Skeletal muscle cell (primary cell): ENCODE measurements at places on chromosomes 16 and 17.
A peak's percentile ranks its signal among the peaks of the same experiment; 100 is the strongest.

GRCh38 chr16:25256695-25257469 lies 763 bp downstream of the ZKSCAN2 start:
- DNase-seq = no peak

GRCh38 chr17:75371981-75372380 lies 33.5 kb downstream of the GRB2 start:
- no peak for DNase-seq

- no peak for DNase-seq
These were observed 18.9 kb upstream of the CBFA2T3 start for GRCh38 chr16:88995746-88996535.

- DNase-seq = no peak
These were observed 765.5 kb upstream of the EEF2KMT start for GRCh38 chr16:5863071-5863606.

GRCh38 chr17:51608251-51608933 lies 348.0 kb downstream of the UTP18 start:
- DNase-seq = no peak

GRCh38 chr16:31709181-31709580 lies 164.4 kb upstream of the ZNF267 start:
- no peak for DNase-seq

- no peak for DNase-seq
These were observed 703.8 kb upstream of the KIF2B start for GRCh38 chr17:53118948-53119347.

GRCh38 chr17:83154311-83155127 lies 75.1 kb downstream of the METRNL start:
- no peak for DNase-seq

GRCh38 chr16:62283-62967 lies 8.8 kb downstream of the SNRNP25 start:
- no peak for DNase-seq

GRCh38 chr16:86396901-86397311 lies 113.4 kb upstream of the FOXF1 start:
- DNase-seq = peak; percentile 72

- no peak for DNase-seq
These were observed 21.6 kb downstream of the IGF2BP1 start for GRCh38 chr17:49018748-49019147.

- DNase-seq = no peak
These were observed 211.3 kb downstream of the CA10 start for GRCh38 chr17:51947160-51947735.

DNA sequence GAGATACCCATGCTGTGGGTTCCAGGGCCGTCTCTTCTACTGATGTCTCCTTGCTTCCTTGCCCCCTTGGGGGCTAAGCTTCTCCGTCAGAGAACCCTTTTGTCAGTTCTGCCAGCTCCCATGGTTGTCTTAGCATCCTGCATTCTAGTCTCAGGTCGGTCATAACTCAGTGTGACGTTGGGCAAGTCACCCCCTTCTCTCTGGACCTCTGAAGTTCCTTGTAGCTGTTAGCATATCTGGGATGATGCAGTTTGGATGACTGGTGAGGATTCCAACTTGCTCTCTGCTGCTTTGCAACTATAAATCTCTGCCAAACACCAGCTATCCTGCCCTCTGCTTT lies 8.9 kb upstream of the MYL4 start:
- DNase-seq = no peak

DNA sequence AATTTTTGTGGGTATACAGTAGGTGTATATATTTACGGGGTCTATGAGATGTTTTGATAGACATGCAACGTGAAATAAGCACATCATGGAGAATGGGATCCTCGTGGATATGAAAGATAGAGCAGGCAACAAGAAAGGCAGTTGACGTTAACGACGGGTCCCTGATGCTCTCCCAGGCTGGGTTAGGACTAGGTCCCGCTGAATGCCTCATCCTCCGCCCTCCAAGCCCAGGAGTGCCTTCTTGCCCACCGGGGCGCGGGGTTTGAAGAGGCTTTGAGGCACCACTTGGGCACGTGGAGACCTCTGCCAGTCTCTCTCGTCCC lies 9.5 kb upstream of the ZFP90 start:
- DNase-seq = no peak

DNA sequence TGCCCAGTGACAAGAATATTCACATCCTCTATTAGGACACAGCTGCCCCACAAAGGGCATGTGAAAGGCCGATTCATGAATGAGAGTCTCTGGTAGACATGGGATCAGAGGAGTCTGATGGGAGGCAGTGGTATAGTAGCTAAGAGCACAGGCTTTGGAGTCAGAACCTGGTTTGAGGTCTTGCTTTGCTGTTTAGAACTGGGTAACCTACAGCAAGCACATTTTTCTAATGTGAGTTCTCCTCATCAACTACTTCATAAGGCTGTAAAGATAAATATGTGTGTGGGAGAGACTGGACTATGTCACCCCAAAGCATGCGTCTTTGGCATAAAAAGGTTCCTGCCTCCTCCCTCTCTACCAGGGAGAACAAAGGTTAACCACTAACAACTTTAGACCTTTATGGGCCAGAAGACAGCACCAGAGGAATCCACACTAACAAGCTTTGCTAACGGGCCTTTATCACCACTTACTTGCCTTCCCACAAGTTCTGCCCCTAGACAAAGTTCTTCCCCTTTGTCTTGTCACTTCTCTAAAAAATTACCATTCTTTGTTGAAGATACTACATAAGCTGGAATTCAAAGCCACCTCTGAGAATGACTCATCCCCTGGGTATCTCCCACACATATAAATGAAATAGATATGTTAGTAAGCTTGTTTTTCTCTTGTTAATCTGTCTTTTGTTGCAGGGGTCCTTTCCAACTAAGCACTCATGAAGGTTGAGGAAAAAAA lies 21.1 kb downstream of the CDR2 start:
- peak; percentile 60 for DNase-seq

DNA sequence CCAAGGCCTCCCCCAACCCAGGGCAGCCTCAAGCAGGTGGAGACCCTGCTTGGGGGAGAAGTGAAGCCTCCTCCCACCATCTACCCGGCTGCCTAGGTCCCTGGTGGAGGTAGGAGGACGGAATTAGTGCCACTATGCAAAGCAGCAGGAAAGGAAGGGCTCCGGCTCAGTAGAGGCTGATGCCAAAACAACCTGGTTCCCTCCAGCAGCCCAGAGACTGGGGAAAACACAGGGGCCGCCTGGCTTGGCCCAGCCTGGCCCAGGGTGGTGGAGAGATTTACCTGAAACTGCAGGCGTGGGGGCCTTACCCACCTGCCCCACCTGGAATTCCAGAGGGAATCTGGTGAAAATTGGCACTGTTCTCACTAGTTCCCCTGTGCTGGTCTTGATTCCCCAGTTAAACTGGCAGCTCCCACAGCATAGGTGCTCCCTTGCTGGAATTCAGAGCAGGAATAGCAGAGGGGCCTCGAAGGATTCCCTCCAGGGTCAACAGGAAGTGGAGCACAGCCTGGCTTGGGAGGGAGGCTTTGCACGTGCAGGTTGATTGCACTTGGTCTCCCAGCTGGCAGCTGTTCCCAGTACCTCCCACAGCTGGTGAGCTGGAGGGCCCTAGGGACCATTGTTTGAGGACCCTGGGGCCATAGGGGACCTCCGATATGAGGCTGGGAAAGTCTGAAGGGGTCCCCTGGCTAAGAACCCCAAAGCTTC lies 4.5 kb downstream of the CD79B start:
- no peak for DNase-seq

DNA sequence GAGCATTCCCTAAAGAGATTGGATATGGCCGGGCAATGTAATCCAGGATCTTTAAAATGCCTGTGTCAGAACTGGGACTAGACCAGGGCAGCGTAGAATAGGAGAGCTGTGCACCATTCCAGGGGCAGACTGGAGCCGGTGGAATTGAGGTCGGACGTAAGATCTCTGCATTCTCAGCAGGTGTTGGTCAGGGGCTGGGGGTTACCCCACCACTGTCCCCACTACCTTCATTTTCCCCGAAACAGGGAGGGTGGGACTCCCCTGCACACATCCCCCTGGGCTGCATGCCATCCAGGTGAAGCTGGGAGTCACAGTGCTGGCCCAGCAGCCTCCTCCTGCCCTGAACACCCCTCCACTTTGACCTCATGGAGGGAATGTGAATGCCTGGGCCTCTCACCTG lies 17.8 kb downstream of the OSBPL7 start:
- no peak for DNase-seq

DNA sequence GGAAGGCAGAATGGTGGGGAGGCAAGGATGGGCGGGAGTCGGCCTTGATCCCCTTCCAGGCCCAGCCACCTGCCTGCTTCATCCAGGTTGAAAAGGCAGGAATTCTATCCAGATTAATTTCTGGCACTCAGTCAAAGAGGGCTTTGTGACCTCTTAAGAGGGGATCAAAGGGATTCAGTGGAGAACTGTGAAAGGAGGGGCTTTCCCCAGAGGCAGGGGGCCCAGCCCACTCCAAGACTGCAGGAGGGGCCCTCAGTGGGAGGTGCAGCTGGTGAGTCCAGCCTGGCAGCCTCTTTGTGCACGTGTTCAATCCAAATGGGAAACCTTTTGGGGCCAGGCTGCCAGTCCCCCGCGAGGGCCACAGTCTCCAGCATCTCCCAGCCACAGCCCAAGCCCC lies 148.5 kb upstream of the PLCG2 start:
- no peak for DNase-seq

- no peak for DNase-seq
These were observed 1.0 kb downstream of the ANTKMT start for GRCh38 chr16:721765-722540.

- peak; percentile 66 for DNase-seq
These were observed at the start of gene ZNF232 for GRCh38 chr17:5111402-5112204. TSS of gene ZNF232 (minus strand) at chr17:5111878. CDS start at chr17:5111822, 56 bp downstream.

DNA sequence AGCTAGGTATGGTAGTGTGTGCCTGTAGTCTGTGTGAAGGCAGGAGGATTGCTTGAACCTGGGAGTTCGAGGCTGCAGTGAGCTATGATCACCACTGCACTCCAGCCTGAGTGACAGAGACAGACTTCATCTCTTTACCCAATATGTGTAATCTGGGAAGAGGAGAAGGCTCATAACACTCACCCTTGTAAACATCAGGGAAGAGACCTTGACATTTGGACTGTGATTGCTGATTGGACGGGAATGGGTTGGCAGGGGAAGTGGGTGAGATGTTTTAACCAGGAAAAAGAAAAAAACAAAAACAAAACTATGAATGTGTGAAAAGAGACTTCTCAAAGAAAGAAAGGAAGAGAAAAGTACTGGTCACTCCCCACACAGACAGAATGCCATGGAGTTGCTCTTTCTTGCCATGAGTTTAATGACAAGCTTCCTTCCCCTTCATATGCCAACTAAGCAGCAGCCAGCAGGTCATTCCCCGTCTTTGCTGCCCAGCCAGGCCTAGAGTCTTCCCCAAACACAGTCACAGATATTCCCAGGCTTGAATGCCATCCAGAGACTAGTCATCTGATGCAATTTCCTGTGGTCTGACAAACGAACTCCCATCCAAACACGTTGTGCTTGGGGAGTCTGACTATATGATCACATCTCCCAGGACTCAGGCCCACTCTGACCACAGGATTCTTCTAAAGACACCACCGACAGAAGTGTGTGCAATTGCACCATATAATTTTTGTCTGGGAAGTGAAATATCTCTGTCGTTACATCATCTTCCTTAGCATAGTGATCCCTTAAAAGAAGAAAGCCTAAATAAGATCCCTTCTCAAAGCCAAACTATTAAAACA lies 3.6 kb upstream of the XAF1 start:
- DNase-seq = peak; percentile 99

- DNase-seq = no peak
These were observed 350.6 kb downstream of the CDH11 start for GRCh38 chr16:64771273-64771672.

DNA sequence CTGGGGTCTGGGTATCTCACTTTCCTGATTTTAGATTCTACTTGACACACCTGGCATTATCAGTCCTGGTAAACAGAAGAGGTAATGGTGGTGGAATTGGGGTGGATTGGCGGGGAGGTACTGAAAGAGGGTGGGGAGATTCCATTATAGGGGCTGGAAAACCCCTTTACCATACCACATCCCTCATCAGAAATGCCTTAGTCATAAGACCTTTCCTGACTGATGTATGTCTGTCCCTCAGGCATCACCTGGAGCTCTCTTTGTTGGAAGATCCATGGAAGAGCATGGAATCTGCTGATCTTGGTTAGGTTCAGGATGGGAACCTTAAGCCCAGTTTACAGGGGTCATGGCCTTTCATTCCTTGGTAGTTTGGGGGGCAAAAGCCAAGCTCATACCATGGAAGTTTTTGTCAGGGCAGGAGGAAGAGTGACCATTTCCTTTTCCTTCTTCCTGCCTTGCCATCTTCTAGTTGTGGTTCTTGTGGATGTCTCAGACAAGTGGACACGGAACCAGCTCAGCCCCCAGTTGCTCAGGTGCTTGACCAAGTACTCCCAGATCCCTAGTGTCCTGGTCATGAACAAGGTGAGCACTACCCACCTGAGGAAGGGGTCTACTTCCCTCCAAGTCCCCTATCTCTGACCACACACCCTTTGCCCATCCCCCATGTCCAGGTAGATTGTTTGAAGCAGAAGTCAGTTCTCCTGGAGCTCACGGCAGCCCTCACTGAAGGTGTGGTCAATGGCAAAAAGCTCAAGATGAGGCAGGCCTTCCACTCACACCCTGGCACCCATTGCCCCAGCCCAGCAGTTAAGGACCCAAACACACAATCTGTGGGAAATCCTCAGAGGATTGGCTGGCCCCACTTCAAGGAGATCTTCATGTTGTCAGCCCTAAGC lies 3.3 kb downstream of the ERAL1 start:
- no peak for DNase-seq

DNA sequence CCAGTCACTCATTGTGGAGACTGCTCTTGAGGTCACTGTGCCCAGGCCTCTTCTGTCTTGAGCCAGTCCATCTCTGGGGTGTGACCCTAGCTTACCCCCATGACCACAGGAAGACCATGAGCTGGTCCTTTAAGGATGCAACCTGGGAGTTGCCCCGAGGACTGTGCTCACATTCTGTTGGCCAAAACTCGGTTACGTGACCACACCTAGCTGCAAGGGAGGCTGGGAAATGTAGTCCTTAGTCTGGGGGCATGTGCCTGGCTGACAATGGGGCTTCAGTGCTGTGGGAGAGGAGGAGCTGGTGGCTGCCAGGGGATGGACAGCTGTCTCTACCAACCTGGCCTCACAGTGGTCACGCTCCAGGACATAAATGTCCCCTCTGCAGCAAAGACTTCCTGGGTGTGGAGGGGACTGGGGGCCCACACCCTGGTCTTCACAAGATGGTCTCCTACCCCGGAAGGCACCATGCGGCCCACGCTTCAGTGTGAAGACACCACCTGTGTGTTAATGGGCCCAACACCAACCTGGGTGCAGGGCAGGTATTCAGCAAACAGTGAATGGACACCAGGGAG lies 55.4 kb downstream of the JPH3 start:
- no peak for DNase-seq
